Right cardiac atrium (tissue), 5 donors: ENCODE measurements at places on chromosomes 6 and 20. TPM values are rescaled to one million over a fixed set of nuclear protein-coding genes. Genes with fewer than 3 reads are reported as not detected.

DDO gene
- polyA plus RNA-seq, result 10.7 TPM

PLN gene
- 1,272 TPM for polyA plus RNA-seq

FAM229B gene
- 75.2 TPM for polyA plus RNA-seq

ECT2L gene
- 0.23 TPM for polyA plus RNA-seq

SLC26A8 gene
- not detected for polyA plus RNA-seq

HLA-DPB1 gene
- polyA plus RNA-seq, result 35.9 TPM

BFSP1 gene
- 0.59 TPM for polyA plus RNA-seq

VEGFA gene
- 246 TPM for polyA plus RNA-seq

SLC22A1 gene
- polyA plus RNA-seq, result 0.27 TPM

BHLHE23 gene
- polyA plus RNA-seq, result not detected

LY86 gene
- polyA plus RNA-seq, result 1.7 TPM

ZSCAN16 gene
- 2.9 TPM for polyA plus RNA-seq

RAB44 gene
- not detected for polyA plus RNA-seq

RAET1E gene
- polyA plus RNA-seq, result 0.41 TPM

SIRT5 gene
- polyA plus RNA-seq, result 21.5 TPM

REM1 gene
- 2.9 TPM for polyA plus RNA-seq

RAD21L1 gene
- not detected for polyA plus RNA-seq

GSTA3 gene
- not detected for polyA plus RNA-seq
